ENCODE measurements at places on chromosomes 12 and 14. TPM values are rescaled to one million over a fixed set of nuclear protein-coding genes. Genes with fewer than 3 reads are reported as not detected.

Gene TMEM121
- total RNA-seq, result 13.0 TPM

Gene ENDOU
- total RNA-seq, result not detected

DNA sequence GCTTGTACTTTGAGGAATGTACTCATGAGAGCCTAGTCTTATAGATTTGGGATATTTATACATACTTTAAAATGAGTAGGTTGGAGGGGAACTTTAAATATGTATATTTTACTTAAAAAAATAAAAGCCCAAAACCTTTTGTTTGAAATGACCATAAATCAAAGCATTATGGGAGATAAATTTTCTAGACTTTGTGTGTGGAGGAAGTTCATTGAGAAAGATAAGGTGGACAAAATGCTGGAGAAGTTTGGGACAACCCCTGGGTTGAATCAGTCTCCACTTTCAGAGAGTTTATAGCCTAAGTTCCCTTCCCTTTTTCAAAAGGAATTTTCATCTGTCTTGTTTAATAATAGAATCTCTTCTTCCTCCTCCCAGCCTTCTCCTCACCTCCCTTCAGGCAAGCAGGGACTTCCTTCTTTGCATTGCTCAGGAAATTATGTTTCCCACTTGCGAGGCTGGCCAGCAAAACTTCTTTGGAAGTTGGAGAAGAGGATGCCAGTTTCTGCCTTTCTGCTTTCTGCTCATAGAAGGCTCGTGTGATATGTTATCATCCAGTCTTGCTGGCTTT is 54.2 kb downstream of the CHST11 start:
- no peak for DNase-seq

GRCh38 chr14:99507860-99508640 is 26.8 kb downstream of the CCNK start:
- no peak for DNase-seq

DNA sequence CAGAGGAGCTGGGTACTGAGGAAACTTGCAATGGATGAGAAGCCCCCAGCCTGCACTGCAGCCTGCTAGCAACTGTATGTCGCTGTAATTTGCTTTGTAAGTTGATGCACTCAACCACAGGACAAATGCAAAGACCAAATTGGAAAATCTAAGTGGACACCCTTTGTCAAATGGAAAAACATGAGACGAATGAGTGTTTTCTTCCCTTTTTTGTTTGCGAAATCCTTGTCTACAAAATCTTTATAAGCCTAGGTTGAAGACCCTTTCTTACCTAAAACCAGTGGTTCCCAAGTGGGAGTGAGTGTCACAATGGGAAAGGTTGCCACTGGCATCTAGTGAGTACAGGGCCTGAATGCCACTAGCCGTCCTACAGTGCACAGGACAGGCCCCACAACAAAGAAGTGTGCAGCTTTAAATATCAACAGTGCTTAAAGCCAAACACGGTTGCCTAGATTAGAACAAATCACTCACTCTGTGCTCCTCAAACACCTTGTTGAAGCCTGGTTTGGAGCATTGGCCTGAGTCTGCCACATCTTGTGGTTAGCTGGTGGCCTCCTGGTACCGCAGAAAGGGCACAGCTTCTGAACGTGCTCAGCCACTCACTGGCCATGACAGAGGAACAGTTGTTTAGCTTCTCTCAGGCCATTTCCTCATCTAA is 7.6 kb upstream of the VASH1 start:
- no peak for DNase-seq

DNA sequence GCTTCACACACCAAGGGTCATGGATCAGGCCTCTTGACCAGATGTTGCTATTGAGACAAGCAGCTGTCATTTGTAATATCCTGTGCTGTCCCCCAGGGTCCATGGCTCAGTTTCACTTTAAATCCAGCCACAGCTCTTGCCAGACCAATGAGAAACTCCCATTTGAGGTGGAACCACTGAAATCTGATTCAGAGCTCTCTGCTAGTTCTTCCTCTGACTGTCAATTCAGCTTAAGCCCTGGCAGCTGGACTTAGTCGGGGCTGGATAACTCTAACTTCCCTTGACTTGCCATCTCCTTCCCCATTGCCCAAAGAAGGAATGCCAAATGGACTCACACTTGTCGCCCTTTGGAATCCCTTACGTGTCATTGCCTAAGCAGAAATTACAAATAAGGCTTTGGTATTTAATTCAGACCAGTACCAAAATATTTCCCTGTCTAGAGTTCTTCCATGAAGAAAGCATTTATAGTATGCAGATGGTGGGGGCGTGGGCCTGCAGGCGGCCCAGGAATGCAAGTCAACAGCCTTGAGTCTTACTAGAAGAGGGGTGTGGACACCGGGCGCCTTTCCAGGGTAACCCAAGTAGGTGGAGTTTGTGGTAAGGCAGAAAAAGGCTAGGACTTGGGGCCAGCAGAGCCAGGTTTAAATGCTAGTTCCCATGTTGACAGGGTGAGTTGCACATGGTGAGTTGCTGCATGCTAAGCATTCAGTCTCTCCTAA is 96.9 kb upstream of the TMPO start:
- peak; percentile 93 for DNase-seq

- no peak for DNase-seq
These were observed 16.4 kb downstream of the JKAMP start for GRCh38 chr14:59500732-59501131.

GRCh38 chr12:25725470-25725869 is 172.4 kb upstream of the LMNTD1 start:
- no peak for DNase-seq

DNA sequence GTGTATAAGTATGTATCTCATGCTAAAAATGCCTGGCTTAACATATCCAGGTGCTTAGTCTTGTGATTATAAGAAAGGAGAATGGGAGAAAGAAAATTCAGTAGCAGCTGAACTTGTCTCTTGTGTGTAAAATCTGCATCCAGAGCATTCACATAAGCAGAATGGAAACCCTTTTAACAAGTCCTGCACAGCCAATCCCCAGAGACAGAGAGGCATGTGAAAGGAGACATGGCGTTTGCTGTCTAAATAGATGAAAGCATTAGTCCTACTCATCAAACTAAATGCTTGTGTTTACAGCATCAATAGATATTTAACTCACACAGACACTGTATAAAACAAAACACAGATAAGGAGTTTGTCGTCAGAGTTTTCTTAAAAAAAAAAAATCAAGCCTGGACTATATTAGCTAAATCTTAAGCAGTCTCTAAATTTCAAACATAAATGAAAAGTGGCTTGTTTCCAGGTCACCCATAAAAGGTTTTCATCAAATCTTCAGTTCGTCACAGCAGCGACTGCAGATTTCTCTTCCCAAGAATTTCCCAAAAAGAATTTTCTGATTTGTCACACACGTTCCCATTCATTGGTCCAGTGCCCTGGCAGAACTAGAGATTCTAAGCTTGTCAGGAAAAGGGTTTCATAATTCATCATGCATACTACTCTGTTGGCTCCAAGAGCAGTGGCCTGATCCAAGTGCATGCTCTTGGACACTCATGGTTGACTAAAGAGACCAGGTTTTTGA is 249.2 kb downstream of the BTG1 start:
- no peak for DNase-seq
